Renal cortical epithelial cell (primary cell): ENCODE measurements at places on chromosomes 4 and X. TPM values are rescaled to one million over a fixed set of nuclear protein-coding genes. Genes with fewer than 3 reads are reported as not detected.

The NDST3 gene
- 0.35 and 0.60 TPM in 2 replicates for total RNA-seq

- DNase-seq: peak; percentile 97
Observed at GRCh38 chrX:109830704-109831206, 97.7 kb upstream of the ACSL4 start.

The ARHGAP6 gene
- 3.1 and 9.4 TPM in 2 replicates for total RNA-seq

The ZNF674 gene
- total RNA-seq: 2.8 and 5.4 TPM in 2 replicates

The TCEANC gene
- total RNA-seq: 2.5 and 4.5 TPM in 2 replicates

The OGT gene
- total RNA-seq: 81.3 and 117 TPM in 2 replicates

The BTK gene
- total RNA-seq: not detected in 2 replicates

- DNase-seq: no peak
Observed at GRCh38 chr4:41635441-41635840, 97.5 kb downstream of the LIMCH1 start.

DNA sequence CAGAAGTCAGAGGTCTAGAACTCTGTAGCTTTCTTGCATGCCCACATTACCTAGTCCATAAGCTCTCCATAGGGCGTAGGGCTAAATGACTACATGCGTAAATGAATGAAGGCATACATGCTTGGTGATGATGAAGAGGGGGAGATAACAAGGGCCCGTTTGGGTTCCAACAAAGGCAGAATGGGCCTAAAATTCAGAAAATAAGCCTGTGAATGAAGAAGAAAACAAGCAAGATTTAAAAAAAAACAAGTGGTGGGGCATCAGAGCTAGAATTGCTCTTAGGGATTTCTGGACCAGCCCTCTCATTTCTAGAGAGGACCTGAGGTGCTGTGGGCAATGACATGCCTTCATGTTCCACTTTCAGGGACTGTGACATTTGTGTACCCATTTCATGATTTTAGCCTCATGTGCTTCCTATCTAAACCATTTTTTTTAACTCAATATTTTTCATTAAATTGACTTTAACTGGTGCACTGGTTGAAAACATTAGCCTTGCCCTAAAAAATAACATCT is 12.1 kb downstream of the GPRIN3 start:
- DNase-seq: no peak

- no peak for DNase-seq
Observed at GRCh38 chr4:38917481-38918025, 49.9 kb downstream of the FAM114A1 start.

The SYNPO2 gene
- total RNA-seq: 0.35 and 1.2 TPM in 2 replicates

The ATXN3L gene
- not detected in 2 replicates for total RNA-seq

The TLR1 gene
- total RNA-seq: 8.7 and 25.2 TPM in 2 replicates

DNA sequence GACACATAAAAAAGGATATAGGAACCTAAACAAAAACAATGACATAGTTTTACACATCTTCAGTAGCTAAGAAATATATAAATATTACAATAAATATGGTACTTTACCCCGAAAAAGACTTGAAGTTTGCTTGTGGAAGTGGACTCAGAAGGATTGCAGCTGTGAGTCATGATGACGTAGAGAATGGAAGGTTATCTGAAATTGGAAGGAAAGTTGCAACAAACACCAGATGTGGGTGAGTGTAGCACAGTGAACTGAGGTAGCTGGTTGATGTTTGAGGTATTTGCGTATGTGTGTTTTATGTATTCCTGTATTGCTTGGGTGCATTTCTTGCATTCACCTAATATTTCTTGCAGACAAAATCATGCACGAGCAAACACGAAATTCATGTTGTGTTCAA is 113.0 kb downstream of the ARX start:
- no peak for DNase-seq

The NCAPG gene
- 1.5 and 14.4 TPM in 2 replicates for total RNA-seq

DNA sequence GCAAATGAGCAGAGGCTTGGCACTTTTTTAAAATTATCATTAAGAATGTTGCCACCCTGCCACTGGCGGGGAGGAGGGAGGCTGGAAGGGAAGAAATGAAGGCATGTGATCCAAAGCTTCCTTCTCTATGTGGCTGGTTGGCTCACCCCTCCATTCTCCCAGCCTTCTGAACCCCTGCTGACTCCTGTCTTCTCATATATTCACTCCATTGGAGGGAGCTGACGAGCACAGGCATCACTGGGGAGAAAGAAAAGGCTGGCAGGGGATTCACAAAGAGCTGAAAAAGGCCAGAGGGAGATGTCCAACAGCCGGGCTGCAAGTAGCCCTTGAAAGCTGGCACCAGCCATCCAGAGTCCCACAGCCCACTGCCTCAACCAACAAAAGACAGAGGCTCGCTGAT is 495.6 kb downstream of the BCOR start:
- DNase-seq: no peak

The RHOXF1 gene
- not detected in 2 replicates for total RNA-seq

The HSFX3 gene
- not detected in 2 replicates for total RNA-seq

DNA sequence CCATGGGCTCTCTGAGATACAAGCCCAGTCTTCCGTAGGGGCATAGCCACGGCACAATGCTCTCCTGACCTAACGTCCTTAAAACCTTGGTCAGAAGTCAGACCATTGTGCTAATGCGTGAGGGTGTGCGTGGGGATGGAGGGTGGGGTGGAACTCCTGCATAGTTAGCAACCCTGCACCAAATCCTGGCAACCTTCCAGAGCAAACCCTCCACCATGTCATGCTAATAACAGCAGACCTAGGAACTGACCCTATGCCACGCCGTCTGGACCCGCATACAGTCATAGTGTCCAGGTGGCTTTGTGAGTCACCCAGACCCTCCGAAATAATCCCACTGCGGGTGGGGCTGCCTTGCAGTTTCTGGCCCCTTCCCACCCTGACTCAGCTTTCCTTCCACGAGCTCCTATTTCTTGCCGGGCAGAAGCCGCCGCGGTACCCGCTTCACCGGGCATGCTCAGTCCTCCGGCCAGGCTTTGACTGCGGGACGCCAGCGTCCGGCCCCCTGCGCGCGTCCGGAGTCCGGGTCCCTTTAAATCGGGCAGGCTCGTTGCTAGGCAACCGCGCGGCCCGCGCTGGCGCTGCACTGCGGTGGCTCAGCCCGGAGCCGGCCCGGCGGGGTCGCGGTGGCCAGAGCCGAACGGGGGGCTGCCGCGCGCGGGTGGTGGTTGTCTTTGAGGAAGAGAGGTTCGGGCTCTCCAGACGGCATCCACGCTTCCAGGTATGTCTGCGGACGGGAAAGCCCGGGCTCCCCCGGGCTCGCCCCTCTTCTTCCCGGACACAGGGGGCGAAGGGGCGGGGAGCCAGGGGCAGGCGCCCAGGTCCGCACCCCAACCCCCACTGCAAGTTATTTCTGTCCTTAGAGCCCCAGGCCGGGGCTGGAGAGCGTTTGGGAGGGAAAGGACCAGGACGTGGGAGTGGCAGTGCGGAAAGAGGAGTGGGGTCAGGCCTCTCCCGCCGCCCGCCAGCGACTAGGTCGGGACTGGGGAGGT is at the start of gene CCDC160:
CCDC160 (plus strand) TSS at position 557 of the 989 bp plus-strand sequence. CDS start 7,619 bp downstream, outside the sequence.
- no peak for DNase-seq

- peak; percentile 60 for DNase-seq
Observed at GRCh38 chrX:110341189-110342035, 17.2 kb upstream of the RTL9 start.

The FAM193A gene
- total RNA-seq: 6.1 and 29.2 TPM in 2 replicates

The ZAR1 gene
- 0.17 TPM in 1 of 2 replicates, not detected in the other for total RNA-seq

DNA sequence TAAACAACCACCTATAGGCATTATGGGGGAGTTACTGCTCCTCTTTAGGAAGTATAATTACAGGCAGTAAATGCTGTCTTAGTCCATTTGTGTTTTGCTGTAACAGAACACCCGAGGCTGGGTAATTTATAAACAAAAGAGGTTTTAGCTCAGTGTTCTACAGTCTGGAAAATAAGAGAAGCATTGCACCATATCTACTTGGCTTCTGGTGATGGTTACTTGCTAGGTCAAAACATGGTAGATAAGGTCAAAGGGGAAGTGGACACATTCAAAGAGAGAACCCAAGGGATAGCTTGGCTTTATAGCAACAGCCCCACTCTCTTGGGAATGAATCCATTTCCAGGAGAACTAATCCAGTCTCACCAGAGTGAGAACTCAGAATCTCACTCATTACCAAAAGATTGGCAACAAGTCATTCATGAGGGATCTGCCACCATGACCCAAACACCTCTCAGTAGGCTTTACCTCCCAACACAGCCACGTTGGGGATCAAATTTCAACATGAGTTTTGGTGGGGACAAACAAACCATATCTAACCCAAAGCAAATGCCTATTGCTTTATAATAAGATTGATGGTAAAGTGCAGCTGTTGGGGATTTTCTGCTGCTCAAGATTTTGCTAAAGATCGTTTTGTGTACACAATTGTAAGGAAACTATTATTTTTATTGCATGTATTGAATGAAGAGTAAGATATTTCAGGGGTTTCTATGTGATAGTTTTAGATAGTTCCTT is 32.6 kb downstream of the STAG2 start:
- peak; percentile 23 for DNase-seq

DNA sequence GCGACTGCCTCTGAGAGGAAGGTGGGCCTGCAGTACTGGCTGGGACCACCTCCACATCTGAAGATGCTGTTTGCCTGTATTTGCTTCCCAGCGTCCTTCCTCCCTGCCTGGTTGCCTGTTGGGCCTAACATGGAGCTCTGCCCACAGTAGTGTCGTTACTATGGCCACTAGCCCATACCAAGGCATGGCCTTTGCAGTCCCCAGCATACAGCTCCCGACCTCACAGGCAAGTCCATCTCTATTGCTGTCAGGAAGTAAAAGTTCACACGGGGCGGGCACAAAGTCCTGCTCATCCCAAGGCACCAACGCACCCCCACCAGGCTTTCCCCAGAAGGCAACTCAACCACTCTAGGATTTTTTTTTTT is 71.6 kb downstream of the MAML3 start:
- DNase-seq: no peak

The SUPT20HL1 gene
- not detected in 2 replicates for total RNA-seq

The MAGEA10 gene
- not detected in 2 replicates for total RNA-seq

- DNase-seq: no peak
Observed at GRCh38 chrX:66162331-66162822, 1.7 kb upstream of the HEPH start.

The SLC39A8 gene
- 23.7 and 58.5 TPM in 2 replicates for total RNA-seq

DNA sequence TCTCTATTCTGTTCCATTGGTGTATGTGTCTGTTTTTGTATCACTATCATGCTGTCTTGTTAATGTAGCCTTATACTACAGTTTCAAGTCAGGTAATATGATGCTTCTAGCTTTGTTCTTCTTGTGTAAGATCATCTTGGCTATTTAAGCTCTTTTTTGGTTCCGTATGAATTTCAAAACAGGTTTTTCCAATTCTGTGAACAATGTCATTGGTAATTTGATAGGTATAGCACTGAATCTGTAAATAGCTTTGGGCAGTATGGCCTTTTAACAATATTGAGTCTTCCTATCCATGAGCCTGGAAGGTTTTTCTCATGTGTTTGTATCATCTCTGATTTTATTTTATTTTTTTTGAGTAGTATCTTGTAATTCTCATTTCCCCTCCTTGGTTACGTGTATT is 94.3 kb downstream of the ANAPC10 start:
- no peak for DNase-seq

DNA sequence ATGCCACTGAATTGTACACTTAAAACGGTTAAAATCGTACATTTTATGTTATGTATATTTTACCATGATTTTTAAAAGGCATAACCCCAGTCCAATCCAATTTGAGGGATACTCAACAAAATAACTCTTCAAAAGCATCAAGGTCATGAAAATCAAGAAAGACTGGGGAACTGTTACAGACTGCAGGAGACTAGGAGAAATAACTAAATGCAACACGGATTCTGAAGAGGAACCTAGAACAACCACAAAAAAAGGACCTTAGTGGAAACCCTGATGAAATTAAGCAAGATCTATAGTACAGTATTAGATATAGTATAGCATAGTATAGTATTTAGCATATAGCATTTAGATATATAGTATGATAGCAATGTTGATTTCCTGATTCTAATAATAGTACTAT is 26.8 kb downstream of the SH3KBP1 start:
- DNase-seq: no peak

DNA sequence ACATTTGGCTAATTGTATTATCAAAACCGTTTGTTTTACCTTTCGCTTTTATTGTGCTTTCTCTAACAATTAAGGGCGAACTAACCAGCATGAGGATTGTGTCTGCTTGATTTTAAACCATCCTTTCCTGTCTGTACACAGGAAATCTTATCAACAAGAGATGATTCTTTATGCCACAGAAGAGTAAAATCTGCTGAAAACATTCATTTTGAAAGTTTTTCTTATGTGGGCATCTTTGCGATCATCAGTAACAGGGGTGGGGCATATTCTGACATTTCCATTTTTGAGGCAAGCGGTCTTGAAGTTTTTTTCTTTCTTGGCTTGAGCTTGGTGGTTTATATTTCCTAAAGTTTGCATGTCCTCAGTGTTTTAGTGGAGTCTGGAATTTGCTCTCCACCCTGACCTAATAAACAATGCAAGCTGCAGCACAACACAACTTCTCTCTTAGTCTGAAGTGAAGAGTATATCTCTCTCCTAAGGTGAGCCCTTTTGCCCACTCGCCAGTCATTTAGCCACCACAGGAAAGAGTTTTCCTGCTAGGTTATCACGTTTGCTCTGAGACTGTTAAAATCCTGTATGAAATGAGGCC is 26.6 kb downstream of the NFKB1 start:
- no peak for DNase-seq

GRCh38 chr4:156779774-156780173 is 191.8 kb downstream of the PDGFC start:
- DNase-seq: peak; percentile 96

GRCh38 chr4:122027203-122027602 is 75.3 kb upstream of the TRPC3 start:
- no peak for DNase-seq

DNA sequence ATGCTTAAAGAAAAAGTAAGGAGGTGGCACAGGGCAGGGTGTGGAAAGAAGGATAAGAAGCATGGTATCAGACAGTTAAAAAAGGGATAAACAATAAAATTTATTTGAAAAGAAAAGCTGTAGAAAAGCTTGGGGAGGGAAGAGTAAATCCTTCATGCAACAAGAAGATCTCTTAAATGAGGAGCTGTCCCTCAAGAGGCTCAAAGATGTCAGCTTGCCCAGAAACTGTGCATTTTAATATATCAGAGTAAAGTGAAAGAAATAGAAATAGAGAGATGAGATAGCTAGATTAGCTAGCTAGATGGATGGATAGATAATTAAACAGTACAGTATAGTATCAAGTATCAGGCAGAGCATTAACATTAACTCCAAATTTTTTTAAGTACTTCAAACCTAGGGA is 170.3 kb downstream of the LDB2 start:
- no peak for DNase-seq
